ENCODE measurements at places on chromosomes 2 and 18. TPM values are rescaled to one million over a fixed set of nuclear protein-coding genes. Genes with fewer than 3 reads are reported as not detected.

RNF125 gene
- total RNA-seq: 24.3 TPM

DSG4 gene
- not detected for total RNA-seq

AQP12A gene
- total RNA-seq: not detected

RUFY4 gene
- total RNA-seq: not detected

ANKRD62 gene
- total RNA-seq: not detected

TMEM185B gene
- total RNA-seq: 32.0 TPM

TUBA4B gene
- not detected for total RNA-seq

CDKL4 gene
- total RNA-seq: 0.32 TPM

RAB17 gene
- not detected for total RNA-seq

TEKT4 gene
- not detected for total RNA-seq

GKN1 gene
- not detected for total RNA-seq

REEP1 gene
- total RNA-seq: 0.23 TPM

SERPINB3 gene
- not detected for total RNA-seq

ITGB6 gene
- not detected for total RNA-seq

LHCGR gene
- not detected for total RNA-seq

RFTN2 gene
- not detected for total RNA-seq

GPBAR1 gene
- 0.29 TPM for total RNA-seq

MFSD2B gene
- total RNA-seq: not detected

PDE11A gene
- total RNA-seq: not detected

MOGAT1 gene
- total RNA-seq: not detected

UGT1A3 gene
- total RNA-seq: not detected

WDR33 gene
- 80.3 TPM for total RNA-seq

HOXD9 gene
- total RNA-seq: not detected

FAM161A gene
- 8.0 TPM for total RNA-seq

DHRS9 gene
- 0.19 TPM for total RNA-seq

MYO7B gene
- total RNA-seq: 0.17 TPM

MROH2A gene
- not detected for total RNA-seq

STARD6 gene
- total RNA-seq: 0.23 TPM

CD226 gene
- 186 TPM for total RNA-seq

PDK1 gene
- 35.1 TPM for total RNA-seq

ASTL gene
- total RNA-seq: 18.1 TPM

RAPGEF4 gene
- total RNA-seq: not detected

TEX44 gene
- not detected for total RNA-seq

SULT1C4 gene
- total RNA-seq: not detected

KCNJ13 gene
- not detected for total RNA-seq

MGAT4A gene
- total RNA-seq: 48.7 TPM

AQP4 gene
- total RNA-seq: not detected
